ENCODE measurements at places on chromosomes 2 and 18. TPM values are rescaled to one million over a fixed set of nuclear protein-coding genes. Genes with fewer than 3 reads are reported as not detected.
A peak's percentile ranks its signal among the peaks of the same experiment; 100 is the strongest.

GRCh38 chr2:144096531-144096930 is 423.4 kb downstream of the ZEB2 start:
- H3K27me3 ChIP-seq: no peaks in the 10 kb centered on the region
- H3K36me3 ChIP-seq: no peaks in the 10 kb centered on the region
- no peak for DNase-seq

GRCh38 chr2:208579678-208580077 is 173.1 kb downstream of the PTH2R start:
- H3K4me1 ChIP-seq: no peaks in the 10 kb centered on the region
- DNase-seq: no peak
- H3K27me3 ChIP-seq: no peaks in the 10 kb centered on the region

DNA sequence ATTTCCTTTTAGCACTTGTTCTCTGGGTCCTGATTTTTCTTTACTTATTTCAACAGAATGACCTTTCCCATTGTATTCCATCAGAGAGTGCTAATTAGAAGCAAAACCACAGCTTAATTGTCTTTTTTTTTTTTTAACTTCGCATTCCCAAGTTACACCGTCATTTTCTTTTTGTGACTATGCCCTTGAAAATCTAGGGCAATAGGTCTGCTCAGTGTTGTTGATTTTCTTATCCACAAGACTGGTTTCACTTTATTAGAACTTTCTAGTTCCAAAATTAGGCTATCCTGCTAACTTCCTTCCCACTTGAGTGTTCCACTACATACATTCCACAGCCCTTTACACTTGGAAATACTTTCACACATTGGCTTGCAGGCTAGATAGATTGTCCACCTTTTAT is 18.7 kb upstream of the ADAM17 start:
- H3K4me3 ChIP-seq: no peak overlapping the region
- H3K27me3 ChIP-seq: no peaks in the 10 kb centered on the region
- DNase-seq: no peak
- H3K36me3 ChIP-seq: peaks cover 16% of the 10 kb centered on the region
- peaks cover 9% of the 10 kb centered on the region for H3K4me1 ChIP-seq

DNA sequence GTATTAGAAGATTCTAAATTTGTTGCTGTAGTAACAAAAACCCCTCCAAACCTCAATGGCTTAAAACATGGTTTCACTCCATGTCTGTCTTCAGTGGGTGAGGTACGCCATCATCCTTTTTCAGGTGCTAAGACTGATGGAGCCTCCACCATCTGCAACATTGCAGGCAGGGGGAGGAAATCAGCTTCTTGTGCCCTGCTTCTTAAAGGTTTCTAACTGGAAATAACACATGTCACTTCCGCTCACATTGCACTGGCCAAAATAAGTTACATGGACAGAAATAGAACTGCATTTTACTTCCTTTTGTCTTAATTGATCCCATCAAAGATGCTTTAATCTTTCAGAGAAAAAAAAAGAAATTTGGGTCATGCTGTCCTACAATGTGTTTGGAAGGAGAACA is 94.1 kb downstream of the GALNT3 start:
- H3K4me1 ChIP-seq: no peaks in the 10 kb centered on the region
- peaks cover 39% of the 10 kb centered on the region for H3K27me3 ChIP-seq

- peaks cover 29% of the 10 kb centered on the region for H3K4me1 ChIP-seq
- peaks cover 3% of the 10 kb centered on the region for H3K36me3 ChIP-seq
- H3K27ac ChIP-seq: no peak overlapping the region
- no peaks in the 10 kb centered on the region for H3K27me3 ChIP-seq
- peak; percentile 44 for DNase-seq
- no peak overlapping the region for H3K4me3 ChIP-seq
Observed at GRCh38 chr2:234678711-234679110, 181.8 kb upstream of the ARL4C start.

DNA sequence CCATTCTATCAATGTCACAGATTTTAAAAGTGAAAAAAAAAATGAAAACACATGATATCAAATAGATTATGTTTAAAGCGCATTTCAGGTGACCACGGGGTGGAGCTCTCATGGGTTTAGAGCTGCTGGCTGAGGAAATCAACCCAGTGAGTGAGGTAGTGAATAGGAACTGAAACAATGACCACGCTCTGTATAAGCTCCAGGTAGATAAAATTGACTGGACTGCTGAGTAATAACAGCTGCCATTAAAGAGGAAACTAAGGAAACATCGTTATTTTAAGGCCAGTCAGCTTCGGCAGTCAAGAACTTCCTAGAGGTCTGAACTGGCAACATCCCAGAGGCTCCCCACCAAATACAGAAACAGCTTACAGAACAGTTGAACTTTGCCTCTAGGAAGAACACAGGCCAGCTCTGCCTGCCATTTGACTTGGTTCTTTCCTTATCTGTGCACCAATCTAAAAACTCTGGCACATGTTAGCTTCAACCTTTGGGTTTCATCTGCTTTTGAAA is 185.9 kb downstream of the PDE1A start:
- H3K27me3 ChIP-seq: no peaks in the 10 kb centered on the region
- peak; percentile 63 for DNase-seq
- peaks cover 6% of the 10 kb centered on the region for H3K4me1 ChIP-seq
- no peak overlapping the region for H3K4me3 ChIP-seq
- peaks cover 7% of the 10 kb centered on the region for H3K36me3 ChIP-seq
- H3K27ac ChIP-seq: peak overlapping the region; percentile 20

DNA sequence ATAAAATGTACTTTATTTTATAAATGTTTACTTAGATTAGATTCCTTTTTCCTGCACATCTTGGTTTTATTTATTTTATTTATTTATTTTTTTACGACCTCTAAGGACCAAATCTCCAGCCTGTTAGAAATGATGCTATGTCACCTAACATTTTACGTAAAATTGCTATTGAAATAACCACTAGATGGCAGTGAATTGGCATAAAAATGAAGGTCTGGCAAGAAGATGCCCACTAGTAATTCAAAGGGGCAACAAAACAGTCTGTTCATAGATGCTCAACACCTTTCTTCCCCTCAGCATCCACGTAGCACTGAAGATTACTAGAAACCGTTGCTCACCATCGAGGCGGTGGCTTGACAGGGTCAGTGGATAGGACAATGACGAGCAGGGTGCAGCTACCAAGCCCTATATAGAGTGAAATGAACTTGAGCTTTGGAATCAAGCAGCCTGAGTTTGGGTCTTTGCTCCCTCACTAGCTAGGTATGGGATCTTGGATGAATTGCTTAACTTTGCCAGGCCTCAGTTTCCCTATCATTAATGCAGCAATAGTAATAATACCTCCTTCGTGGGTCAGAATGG is 128.7 kb upstream of the L3MBTL4 start:
- peak; percentile 12 for DNase-seq
- H3K27me3 ChIP-seq: no peaks in the 10 kb centered on the region
- H3K4me3 ChIP-seq: no peak overlapping the region

- peaks cover 13% of the 10 kb centered on the region for H3K4me1 ChIP-seq
- H3K27me3 ChIP-seq: no peaks in the 10 kb centered on the region
- peak; percentile 75 for DNase-seq
- peak overlapping the region; percentile 76 for H3K4me3 ChIP-seq
- peaks cover 14% of the 10 kb centered on the region for H3K36me3 ChIP-seq
- peak overlapping the region; percentile 90 for H3K27ac ChIP-seq
Observed at GRCh38 chr18:54269893-54270844, 852 bp downstream of the POLI start.

GRCh38 chr2:207352978-207353671 is 176.6 kb upstream of the CREB1 start:
- no peaks in the 10 kb centered on the region for H3K27me3 ChIP-seq
- H3K4me1 ChIP-seq: no peaks in the 10 kb centered on the region
- no peaks in the 10 kb centered on the region for H3K36me3 ChIP-seq
- no peak overlapping the region for H3K4me3 ChIP-seq
- DNase-seq: peak; percentile 24
- no peak overlapping the region for H3K27ac ChIP-seq

DNA sequence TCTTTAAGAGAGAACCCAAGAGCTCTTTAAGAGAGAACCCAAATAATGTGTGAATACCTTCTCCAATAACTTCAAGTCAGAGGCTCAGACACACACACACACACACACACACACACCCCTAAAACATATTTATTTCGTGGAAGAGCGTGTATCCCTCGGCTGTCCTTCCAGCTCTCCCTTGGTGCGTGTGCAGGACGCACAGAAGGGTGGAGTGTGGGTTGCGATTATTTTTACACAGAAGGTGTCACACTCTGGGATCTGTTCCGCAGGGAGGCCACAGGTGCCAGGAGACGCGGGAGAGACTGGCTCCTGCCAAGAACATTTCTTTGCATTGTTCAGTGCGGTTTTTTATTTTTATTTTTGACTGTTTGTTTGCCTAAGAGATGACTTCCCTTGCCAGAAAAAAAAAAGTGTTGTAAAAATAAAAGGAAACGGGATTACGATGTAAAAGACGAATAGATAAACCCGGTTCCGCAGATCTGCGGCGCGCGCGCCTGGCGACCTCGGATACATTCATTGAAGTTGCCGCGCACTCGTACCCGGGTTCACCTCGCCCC is 47.3 kb upstream of the ATP6V1B1 start:
- no peak overlapping the region for H3K27ac ChIP-seq
- no peaks in the 10 kb centered on the region for H3K36me3 ChIP-seq
- H3K4me3 ChIP-seq: no peak overlapping the region
- no peaks in the 10 kb centered on the region for H3K4me1 ChIP-seq
- DNase-seq: no peak

GRCh38 chr2:170535552-170535951 is 179.6 kb upstream of the SP5 start:
- no peak for DNase-seq
- peaks cover 5% of the 10 kb centered on the region for H3K4me1 ChIP-seq
- no peak overlapping the region for H3K27ac ChIP-seq

DNA sequence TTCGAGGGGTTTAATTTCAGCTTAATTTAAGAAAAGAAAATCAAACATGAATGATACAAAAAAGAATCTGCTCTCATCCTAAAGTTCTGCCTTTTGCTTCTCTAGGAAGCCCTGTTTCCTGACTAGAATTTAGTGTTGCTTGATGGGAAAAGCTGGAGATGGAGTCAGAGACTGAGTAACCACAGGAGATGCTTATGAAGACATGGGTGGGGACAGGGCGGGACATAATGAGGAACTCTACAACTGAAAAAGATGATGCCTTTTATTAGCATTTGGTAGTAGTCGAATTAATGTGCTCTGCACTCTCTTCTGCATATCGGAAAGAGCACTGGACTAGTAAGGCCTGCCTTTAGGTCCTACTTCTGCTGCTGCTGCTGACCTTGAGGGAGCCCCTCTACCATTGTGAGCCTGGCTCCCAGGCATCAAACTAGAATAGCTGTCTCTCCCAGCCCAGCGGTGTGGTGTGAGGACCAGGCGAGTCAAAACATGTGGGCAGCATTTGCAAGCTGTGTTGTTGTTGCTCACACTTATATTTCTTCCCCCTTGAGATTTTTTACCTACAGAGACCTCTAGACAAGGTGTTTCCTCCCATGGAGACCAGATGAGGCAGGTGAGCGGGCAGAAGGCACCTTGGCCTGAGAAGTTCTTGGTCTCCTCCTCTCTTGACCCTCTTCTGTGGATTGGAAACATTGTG is 61.5 kb downstream of the INPP4A start:
- H3K27me3 ChIP-seq: no peaks in the 10 kb centered on the region
- no peak overlapping the region for H3K4me3 ChIP-seq
- H3K36me3 ChIP-seq: no peaks in the 10 kb centered on the region
- H3K4me1 ChIP-seq: peaks cover 12% of the 10 kb centered on the region

DNA sequence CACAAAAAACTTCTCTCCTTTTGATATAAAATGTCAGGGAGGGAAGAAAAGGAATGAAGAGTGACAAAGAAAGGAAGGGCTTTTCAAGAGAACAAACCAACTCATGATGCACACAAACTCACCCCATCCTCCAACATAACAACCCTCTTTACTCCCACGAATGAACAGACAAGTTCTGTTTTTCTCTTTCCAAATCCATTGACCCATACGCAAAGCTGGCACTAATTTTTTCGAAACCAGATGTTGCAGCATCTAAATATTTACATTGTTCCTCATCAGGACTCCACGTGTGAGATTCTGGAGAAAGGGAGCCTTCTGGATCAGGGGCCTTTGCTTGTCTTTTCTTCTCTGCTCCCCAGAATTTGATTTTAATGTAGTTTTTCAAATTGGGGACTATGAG is 143.3 kb upstream of the BCL2L11 start:
- no peak overlapping the region for H3K27ac ChIP-seq
- no peak overlapping the region for H3K4me3 ChIP-seq
- no peaks in the 10 kb centered on the region for H3K27me3 ChIP-seq

GRCh38 chr2:60959501-60959900 is 58.0 kb upstream of the PEX13 start:
- H3K36me3 ChIP-seq: peaks cover 12% of the 10 kb centered on the region
- peaks cover 21% of the 10 kb centered on the region for H3K4me1 ChIP-seq
- DNase-seq: peak; percentile 22
- H3K4me3 ChIP-seq: no peak overlapping the region
- H3K27me3 ChIP-seq: no peaks in the 10 kb centered on the region
- peak overlapping the region; percentile 93 for H3K27ac ChIP-seq

DNA sequence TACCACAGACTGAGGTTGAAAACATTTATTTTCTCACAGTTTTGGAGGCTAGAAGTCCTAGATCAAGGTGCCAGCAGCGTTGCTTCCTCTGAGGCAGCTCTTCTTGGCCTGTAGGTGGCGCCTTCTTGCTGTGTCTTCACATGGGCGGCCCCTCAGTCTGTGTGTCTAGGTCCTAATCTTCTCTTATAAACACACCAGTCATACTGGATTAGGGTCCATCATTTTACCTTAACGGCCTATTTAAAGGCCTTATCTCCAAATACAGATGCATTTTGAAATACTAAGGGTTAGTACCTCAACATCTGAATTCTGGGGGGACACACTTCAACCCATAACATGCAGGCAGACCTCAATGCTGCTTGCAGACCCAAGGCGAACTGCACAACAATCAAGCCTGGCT is 4.4 kb upstream of the RMC1 start:
- H3K36me3 ChIP-seq: no peaks in the 10 kb centered on the region
- H3K4me1 ChIP-seq: peaks cover 12% of the 10 kb centered on the region
- peak; percentile 76 for DNase-seq
- H3K27me3 ChIP-seq: no peaks in the 10 kb centered on the region
- no peak overlapping the region for H3K27ac ChIP-seq
- H3K4me3 ChIP-seq: no peak overlapping the region

- DNase-seq: no peak
- H3K4me3 ChIP-seq: no peak overlapping the region
- no peak overlapping the region for H3K27ac ChIP-seq
Observed at GRCh38 chr18:58565021-58565420, 63.9 kb downstream of the ALPK2 start.

RND3 gene
- 158 TPM for total RNA-seq

MZT2A gene
- total RNA-seq: 148 TPM

DOK6 gene
- total RNA-seq: not detected
